ENCODE measurements at places on chromosomes 1 and 21. TPM values are rescaled to one million over a fixed set of nuclear protein-coding genes. Genes with fewer than 3 reads are reported as not detected.

The FCRLA gene
- total RNA-seq: 3.0 TPM

The ZMYND12 gene
- total RNA-seq: 0.12 TPM

The S100A7A gene
- total RNA-seq: not detected

The PM20D1 gene
- not detected for total RNA-seq

The DNAJC28 gene
- total RNA-seq: 3.8 TPM

The KRTAP13-2 gene
- total RNA-seq: not detected

The TDRD5 gene
- not detected for total RNA-seq

The NLRP3 gene
- total RNA-seq: 0.20 TPM

The CYP4Z1 gene
- not detected for total RNA-seq

The CYP4X1 gene
- 1.7 TPM for total RNA-seq

The ANGPTL1 gene
- 68.8 TPM for total RNA-seq

The CELA2B gene
- not detected for total RNA-seq

The HHIPL2 gene
- 0.20 TPM for total RNA-seq

The OPTC gene
- not detected for total RNA-seq

The KIAA1614 gene
- 2.6 TPM for total RNA-seq

The SELE gene
- 0.03 TPM for total RNA-seq

GRCh38 chr1:36761113-36761512, 273.2 kb downstream of the GRIK3 start:
- DNase-seq: no peak

- DNase-seq: peak; percentile 19
These were observed 78.7 kb downstream of the TYW3 start for GRCh38 chr1:74811436-74812179.

DNA sequence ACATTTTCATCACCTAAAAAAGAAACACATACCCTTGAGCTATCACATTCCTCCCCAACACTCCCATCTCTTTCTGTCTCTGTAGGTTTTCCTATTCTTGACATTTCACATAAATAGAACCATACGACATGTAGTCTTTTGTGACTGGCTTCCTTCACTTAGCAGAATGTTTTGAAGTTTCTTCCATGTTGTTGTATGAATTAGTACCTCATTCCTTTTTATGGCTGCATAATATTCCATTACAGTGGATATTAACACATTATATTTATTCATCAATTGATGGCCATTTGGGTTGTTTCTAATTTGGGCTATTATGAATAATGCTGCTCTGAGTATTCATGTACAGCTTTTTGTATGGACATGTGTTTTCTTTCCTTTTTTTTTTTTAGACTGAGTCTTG, 11.8 kb downstream of the WDTC1 start:
- DNase-seq: no peak

DNA sequence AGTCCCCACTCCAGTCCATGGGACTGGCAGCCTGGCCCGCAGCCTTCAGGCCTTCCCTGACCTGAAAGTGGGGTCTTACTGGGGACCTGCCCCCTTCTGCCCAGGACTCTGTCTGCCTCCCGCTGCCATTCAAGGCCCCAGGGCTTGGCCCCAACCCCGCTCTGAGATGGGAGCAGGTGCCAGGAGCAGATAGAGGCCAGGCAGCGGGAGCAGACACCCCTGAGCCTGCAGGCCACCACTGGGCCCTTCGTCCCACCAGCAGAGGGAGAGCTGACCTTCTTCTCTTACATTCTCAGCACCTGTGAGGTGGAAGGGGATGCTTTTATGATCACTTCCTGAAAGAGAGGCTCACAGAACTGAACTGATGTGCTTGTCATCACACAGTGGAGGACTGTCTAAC, 62.2 kb upstream of the TINAGL1 start:
- DNase-seq: no peak

- peak; percentile 92 for DNase-seq
These were observed 40.9 kb upstream of the TMEM52 start for GRCh38 chr1:1959840-1960479.

- no peak for DNase-seq
These were observed 5.2 kb downstream of the TBX15 start for GRCh38 chr1:118982821-118983557.

DNA sequence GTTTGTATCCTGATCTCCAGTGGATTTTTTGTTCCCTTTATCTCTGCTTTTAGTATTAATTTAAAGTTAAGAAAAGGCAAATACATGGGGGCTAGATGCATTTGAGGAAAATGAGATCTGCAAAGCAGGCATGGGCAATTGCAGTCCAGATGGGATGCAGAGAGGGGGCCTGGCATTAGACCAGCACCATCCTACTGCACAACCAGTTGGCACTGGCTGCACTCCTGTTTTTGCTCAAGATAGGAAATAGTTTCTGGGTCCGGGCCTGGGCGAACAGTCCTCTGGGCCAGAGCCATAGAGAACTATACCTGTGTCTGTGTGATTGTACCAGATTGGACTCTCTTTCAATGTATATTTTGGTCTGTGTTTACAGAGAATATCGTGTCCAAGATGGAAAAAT, 34.0 kb upstream of the LEPR start:
- no peak for DNase-seq

DNA sequence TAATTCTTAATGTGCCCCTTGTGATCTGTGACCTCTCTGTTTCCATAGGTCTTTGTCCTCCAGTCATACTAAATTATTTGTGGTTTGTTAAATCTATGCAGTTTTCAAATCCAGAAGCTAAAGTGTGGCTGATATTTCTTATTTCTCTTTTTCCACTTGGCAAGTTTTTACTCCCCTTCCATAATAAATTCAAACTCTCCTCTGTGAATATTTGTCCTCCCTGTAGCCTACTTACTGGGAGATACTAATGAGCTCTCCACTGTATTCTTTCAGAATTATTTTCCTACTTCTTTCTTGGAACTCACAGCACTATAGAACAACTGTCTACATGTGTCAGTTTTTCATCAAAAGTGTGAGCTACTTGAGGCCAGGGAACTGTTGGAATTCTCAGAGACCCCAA, 430.8 kb upstream of the PTBP2 start:
- no peak for DNase-seq

GRCh38 chr1:224539971-224540370, 76.1 kb upstream of the CNIH3 start:
- DNase-seq: no peak

GRCh38 chr1:234710381-234710780, 100.4 kb upstream of the IRF2BP2 start:
- DNase-seq: no peak

- no peak for DNase-seq
These were observed 14.0 kb upstream of the TRIM67 start for GRCh38 chr1:231147896-231148295.

- peak; percentile 54 for DNase-seq
These were observed 81.2 kb upstream of the F3 start for GRCh38 chr1:94622757-94623156.

DNA sequence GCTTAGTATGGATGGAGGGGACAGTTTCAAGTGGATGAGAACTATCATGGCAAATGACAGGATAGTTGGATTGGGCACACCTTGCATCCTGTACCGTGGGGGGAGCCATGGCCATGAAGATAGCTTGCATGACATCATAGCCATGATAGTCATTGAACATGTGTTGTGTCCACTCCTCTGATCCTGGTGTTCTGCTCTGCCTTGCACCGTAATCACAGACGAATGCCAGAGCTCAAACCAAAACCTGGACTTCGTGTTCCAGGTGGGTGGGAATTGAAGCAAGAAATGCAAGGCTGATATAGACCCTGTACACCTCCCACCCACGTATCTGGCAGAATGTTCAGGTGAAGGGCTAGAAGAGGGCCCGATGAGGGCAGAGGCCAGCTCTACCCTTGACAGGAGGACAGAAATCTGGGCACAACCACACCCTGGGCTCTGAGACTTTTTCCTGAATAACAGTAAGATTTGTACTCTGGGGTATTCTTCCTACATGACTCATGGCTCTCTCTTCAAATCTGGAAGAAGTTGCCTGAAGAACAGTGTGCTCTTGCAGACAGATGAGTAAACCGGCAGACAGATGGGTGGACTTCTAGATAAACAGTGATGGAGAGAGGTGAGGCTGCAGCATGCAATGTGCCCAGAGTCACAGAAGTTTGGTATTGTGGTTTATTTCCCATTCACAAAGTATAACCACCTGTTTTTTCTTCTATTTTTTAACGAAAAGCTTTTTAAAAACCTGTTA, 45.0 kb downstream of the KCNJ6 start:
- no peak for DNase-seq

DNA sequence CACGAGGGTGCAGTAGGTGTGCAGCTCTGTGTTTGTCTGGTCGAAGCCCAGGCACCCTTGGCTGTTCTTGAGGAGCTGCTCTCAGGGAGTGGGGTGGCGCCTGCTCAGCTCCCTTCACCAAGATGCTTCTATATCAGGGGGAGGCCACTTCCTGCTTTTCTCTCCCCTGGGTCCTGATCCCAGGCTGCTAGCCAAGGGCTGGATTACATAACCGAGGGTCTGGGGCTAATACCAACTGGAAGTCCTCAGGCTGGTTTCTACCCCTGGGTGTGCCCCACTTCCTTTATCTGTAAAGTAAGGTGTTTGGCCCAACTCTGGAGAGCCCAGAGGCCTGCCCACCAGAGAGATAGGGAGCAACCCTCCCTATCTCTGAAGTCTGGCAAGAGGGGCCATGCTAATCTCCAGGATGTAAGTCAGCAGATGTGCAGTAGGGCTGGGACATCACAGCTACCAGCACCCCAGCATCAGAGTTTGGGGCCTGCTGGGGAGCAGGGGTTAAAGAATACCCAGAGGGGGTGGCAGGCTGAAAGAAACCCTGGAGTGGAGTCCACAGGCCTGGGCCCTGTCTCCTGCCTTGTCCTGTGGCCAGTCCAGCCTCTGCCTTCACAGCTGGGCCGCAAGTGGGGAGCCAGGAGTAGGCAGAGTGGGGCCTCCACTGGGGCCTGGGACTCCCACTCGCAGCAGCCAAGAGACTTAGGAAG, 2.1 kb downstream of the SELENBP1 start:
- DNase-seq: no peak

- DNase-seq: peak; percentile 14
These were observed 5.5 kb upstream of the SNAPIN start for GRCh38 chr1:153652805-153653500.

DNA sequence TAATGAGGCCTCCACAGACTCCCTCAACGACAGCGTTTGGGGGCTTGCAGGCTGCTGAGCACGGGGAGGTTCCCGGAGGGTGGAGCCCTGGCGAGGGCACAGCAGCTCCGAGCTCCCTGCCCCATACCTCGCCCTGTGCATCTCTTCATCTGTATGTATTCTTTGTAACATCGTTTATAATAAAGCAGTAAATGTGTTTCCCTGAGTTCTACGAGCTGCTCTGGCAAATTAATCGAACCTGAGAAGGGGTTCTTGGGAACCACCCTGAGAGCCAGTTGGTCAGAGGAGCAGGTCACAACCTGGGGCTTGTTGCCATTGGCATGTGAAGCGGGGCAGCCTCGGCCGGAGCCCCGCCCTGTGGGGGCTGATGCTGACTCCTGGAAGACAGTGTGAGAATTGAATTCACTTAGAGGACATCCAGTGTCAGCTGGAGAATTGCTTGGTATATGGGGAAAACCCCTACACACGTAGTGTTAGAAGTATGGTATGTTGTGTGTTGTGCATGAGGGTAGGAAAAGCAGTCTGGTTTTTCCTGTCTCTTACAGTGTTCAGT, 11.5 kb downstream of the SLC37A1 start:
- peak; percentile 48 for DNase-seq

- peak; percentile 3 for DNase-seq
These were observed 25.6 kb downstream of the POFUT2 start for GRCh38 chr21:45262041-45262581.

DNA sequence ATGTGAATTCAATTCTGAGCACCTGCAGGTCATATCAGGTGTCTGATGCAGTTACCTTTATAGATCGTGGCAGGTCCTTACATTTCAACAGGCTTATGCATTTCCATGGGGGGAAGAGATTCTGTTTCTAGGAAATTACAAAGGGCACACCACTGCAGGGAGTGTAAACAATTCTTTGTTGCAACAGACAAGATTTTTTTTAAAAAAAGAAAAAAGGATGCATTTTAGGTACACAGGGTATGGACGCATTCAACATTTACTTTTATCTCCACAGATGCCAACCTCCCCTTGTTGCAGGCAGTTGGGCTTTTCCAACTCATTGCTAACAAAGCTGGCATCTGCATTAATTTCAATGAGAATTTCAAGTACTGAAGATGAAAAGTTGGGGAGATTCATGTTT, 13.5 kb upstream of the TEKT2 start:
- no peak for DNase-seq

- DNase-seq: peak; percentile 28
These were observed 103.6 kb downstream of the SPAG17 start for GRCh38 chr1:118081387-118081786.

DNA sequence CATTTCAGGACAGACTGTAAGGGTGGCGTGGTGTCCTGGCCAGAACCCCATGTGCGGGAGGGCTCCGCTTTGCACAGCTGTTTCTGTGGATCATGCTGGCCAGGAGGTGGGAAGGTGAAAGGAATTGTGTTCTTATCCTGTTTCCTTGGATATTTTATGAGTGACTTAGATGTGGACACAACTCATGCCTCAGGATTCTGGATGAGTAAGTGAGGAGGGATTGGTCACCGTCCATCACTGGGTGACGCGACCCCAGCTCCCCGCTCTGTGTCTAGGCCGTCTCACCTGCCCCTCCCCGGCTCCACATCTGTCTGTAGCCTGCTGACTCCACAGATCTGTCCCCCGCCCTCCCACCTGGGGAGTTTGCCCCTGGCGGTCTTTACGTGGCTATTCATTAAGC, 48.8 kb downstream of the PIK3CD start:
- no peak for DNase-seq

GRCh38 chr1:47175227-47175934, 14.5 kb downstream of the PDZK1IP1 start:
- DNase-seq: peak; percentile 79

- DNase-seq: no peak
These were observed 29.6 kb downstream of the CFAP74 start for GRCh38 chr1:1973716-1974642.

DNA sequence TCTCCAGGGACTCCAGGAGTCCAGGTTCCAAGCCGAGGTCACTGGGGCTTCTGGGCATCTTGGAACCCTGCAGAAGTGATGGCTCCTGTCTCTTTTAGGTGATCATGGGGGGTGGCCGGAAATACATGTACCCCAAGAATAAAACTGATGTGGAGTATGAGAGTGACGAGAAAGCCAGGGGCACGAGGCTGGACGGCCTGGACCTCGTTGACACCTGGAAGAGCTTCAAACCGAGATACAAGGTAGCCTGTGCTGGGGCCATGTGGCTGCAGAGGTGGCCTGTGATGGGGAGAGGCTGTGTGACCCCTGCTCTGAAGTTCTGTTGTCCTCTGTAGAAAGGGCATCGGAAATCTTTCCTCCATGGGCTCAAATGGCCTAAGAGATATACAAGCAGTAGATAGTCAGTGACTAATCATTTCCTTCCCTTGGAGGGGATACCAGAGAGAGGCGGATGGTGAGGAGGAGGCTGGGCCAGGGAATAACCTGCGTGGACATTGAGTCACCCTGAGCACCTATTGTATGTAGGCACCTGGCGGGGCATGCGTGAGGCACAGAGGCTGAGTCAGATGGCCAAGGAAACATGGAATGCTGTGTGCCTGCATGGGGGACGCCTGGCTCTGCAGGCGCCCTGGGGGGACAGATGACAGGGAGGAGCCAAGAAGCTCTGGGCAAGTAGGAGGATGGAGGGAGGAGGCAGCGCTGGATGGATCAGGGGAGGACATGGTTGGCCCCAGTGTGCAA, 59.0 kb downstream of the ALPL start:
- no peak for DNase-seq

- DNase-seq: no peak
These were observed 47.8 kb downstream of the CHRM3 start for GRCh38 chr1:239434181-239434580.

Measured in hepatocyte (in vitro differentiated cells).